Mesendoderm (in vitro differentiated cells): ENCODE measurements at places on chromosomes 4 and X.

GRCh38 chr4:7808752-7809151 is 130.9 kb downstream of the AFAP1 start:
- no peak for DNase-seq

DNA sequence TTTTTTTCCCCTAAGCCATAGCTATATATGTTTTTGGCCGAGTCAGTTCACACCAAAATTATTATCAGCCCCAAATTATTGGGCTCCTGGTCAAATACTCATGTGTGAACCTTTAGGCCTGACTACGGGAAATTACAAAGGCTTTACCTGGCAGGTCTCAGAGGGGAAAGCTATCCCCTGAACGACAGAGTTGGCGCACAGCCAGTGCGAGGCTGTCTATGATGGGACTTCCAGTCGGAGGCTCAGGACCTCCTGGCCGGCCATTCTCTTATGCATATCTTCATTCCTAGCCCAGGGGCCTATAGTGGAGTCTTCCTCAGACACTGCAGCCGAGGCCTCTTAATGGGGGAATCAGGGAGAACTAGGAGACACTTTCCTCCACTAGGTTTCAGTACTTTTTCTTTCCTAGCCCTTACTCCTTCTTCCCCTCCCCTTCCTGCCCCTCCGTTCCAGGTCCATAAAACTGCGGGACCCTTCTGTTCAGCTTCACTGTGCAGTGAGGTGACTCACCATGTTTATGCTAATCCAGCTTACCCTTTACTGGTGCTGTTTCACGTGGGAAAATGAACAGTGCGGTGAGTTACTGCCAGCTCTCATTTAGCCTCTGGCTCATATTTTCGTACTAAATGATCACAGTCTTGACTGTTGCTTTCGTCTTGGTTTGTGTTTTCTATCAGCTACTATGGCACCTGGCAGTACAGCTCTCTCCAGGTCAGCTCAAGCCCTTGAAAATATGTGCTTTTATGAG is 533.9 kb downstream of the FSTL5 start:
- DNase-seq = no peak

GRCh38 chrX:346034-346813 is 27.6 kb upstream of the GTPBP6 start:
- no peak for DNase-seq

GRCh38 chr4:82850684-82851083 is 40.3 kb downstream of the SEC31A start:
- no peak for DNase-seq

- DNase-seq = peak; percentile 62
Observed at GRCh38 chrX:66731398-66731797, 92.5 kb upstream of the EDA2R start.

DNA sequence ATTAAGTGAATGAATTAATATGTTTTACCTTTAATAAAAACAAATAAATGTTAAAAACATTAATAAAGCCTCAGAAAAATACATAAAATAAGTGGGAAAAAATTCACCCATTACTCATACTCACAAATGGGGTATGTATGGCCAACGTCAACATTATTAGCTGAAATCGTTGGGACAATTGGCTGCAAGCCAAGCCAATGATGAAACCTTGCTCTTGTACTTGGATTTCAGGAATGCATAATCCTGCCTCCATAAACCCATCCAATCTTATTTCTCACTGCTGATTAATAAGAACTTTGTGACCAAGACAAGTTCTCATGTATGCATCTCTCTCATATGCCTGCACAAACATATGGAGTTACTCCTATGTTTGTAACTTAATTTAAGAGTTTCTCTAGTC is 35.3 kb upstream of the ADAMTS3 start:
- DNase-seq = no peak

GRCh38 chrX:17595456-17596035 is 141.7 kb upstream of the SCML1 start:
- no peak for DNase-seq

- DNase-seq = no peak
Observed at GRCh38 chr4:126458993-126459392, 1144.2 kb downstream of the FAT4 start.

GRCh38 chr4:88075336-88075735 is 67.9 kb downstream of the PKD2 start:
- no peak for DNase-seq

DNA sequence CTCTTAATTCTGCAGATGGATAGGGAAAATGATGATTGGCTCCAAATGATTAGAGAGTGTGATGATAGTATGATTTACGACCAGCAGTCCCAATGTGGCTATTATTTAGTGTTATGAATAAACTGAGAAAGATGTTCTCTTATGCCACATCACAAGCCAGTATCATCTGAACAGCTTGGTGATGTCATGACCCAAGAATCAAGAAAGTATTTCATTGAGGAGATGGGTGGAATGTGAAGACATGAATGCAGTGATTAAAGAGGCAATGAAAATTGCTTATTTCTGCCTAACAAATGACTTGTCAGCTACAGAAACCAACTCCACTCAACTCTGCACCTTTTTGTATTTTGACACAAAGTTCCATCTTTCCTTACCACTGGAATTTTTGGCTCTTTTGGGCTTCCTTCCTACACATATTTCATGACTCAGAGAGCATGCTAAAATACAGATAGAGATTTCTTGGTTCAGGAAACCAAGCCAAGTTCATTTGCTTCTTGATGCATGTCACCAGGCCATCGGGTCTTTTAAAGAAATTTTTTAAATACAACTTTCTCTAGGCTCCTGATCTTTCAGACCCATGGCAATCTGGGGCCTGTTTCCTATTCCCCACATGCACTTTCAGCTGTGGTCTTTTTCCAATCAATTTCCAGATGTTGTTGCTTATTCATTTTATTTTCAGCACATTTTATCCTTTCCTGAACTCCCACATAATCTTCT is 174.2 kb downstream of the HHIP start:
- peak; percentile 5 for DNase-seq

- peak; percentile 32 for DNase-seq
Observed at GRCh38 chr4:116627545-116627944, 457.8 kb downstream of the TRAM1L1 start.

- no peak for DNase-seq
Observed at GRCh38 chr4:19438233-19438632, 813.5 kb upstream of the SLIT2 start.

- DNase-seq = no peak
Observed at GRCh38 chr4:180799798-180800197, 1443.4 kb upstream of the TENM3 start.

GRCh38 chrX:107119283-107119682 is 661 bp upstream of the RBM41 start:
- DNase-seq = no peak
